Stimulated activated CD8-positive, alpha-beta memory T cell treated with anti-CD3 and anti-CD28 coated beads, Interleukin-4, amount 100 ng/mL, for 1 hour (primary cell): ENCODE measurements at places on chromosomes 1 and 21.

- no peak for DNase-seq
These were observed 147.6 kb upstream of the CAMK1G start for GRCh38 chr1:209435654-209436566.

DNA sequence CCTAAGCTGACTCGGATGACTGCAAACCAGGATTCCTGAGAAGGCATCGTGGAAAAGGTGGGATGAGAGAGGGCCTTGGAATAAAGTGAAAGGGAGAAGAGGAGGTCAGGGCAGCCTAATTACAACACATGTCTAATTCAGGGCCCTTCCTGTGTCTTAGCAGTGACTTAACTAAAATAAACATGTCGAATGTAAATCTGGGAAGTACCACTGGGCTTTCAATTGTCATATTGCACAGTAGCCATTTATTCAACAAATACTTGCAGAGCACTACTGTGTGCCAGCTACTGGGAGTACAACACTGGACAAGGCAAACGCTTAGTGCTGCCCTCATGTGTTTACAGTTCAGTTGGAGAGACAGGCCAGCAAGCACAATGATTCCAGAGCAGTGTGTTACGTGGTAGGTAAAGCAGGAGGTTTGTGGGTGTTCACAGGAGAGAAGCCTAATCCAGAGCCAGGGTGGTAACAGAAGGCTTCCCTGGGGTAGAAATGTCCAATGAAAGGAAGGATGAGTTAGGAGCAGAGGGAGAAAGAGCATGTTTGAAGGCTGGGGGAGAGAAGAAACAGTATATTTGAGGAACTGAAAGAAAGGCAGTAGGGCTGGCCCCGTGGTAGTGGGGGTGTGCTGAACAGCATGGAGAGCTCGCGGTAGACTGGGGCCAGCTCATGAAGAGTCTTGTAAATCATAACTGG is 38.0 kb upstream of the RASAL2 start:
- no peak for DNase-seq

GRCh38 chr1:159172614-159173291 is 1.3 kb downstream of the CADM3 start:
- DNase-seq, result no peak

DNA sequence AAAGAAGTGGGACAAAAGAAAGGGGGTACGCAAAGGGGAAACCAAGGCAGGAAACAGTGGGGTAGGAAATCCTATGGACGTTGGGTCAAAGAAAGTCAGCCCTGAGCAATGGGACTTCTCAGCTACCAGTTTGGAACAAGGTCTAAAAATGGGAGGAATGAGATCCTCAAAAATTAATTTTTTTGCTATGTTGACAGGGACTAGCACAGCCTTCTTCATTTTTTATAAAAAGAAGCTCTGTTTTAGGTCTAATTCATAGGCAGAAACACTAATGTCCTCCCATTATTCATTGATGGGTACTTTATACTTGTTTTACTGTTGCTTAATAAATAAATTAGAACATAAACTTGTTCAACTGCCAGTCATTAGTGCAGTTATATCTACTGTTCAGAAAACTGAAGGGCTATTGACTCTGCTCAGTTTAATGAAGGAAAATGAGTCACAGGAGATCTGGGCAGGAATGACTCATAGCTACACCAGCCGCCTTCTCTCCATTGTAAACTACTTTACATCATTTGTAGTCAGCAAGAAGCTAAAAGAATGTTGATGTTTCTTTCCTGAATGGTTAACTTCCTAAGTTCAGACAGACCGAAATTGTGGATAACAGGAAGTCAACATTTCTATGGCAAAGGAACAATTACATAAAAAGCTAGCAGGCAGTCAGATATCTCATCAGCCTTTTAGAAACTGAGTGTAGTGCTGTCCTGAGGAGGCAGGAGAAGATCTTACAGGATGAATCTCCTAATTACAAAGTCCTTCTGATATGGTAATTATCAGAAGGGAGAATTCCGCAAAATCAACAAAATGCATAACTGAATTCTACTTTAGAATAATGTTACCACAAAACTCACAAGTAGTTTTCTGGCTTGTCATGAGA is 356.4 kb upstream of the PKN2 start:
- DNase-seq, result no peak
